T-helper 2 cell (primary cell): ENCODE measurements at places on chromosomes 4 and X.

GRCh38 chrX:22800360-22800759, 199.4 kb upstream of the DDX53 start:
- DNase-seq: no peak

DNA sequence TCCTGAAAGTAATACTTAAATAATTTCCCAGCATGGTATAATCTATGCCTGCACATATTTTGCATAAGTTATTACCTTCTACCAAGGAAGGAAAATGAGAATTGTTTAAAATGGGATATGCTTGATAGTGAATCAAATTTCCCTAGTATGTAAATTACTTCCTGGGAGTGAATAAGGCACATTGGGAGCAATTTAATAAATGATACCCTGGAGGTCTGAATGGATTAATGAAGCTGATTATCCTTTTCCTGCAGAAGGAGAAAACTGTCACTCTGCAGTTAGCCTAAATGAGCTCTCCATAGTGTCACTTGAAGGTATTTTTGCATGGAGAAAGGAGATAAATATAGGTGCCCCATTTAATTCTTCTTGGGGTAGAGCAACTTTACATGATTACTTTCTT, 2212.0 kb downstream of the PCDH7 start:
- no peak for DNase-seq

DNA sequence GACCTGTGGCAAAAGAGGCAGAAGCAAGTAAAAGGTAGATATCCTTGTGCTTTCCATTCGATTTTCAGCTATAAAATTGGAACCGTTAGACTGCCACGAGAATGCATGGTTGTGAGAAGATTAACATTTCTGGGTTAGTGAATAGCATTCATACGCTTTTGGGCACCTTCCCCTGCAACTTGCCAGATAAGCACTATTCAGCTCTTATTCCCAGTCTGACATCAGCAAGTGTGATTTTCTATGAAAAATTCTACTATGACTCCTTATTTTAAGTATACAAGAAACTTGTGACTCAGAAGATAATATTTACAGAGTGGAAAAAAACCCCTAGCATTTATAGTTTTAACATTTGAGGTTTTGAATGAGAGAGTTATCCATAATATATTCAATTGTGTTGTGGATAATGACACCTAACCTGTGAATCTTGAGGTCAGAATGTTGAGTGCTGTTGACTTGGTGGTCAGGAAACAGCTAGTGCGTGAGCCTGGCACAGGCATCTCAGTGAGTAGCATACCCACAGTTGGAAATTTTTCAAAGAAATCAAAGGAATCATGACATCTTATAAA, 3.9 kb downstream of the FGB start:
- DNase-seq: no peak

DNA sequence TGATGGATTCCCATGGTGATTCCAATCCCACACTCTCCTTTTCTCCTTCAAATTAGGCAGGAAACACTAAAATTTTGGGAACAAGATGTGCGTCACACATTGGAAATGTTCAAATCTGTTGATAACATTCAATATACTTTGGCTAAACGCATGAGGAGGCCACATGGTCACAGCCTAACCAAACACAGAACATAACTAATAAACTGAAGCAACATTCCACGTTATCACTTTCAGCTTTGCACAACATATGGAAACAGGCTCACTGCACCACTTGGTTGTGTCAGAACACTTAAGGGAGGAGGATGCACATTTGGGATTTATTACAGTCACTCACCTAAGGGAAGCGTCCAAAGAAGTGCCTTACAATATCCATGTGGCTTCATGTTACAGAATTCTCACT, 4.7 kb downstream of the SH3RF1 start:
- no peak for DNase-seq

DNA sequence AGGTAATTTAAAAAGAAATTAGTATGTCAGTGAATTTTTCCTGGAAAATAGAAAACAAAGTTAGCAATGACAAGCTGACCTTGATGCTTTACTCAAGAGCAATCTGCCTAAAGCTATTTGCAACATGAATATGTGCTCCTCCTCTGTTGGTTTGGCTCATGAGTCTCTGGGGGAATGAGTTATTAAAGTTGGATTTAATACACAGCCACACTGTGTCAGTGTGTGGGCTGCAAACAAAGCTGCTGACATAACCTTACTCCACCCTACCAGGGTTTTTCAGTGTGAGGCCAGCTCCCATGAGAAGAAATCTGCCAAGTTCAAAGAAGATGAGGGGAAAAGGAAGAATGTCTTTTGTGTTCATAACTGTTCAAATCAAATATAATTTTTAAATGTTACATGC, 280.5 kb downstream of the TLL1 start:
- DNase-seq: no peak

GRCh38 chrX:78527818-78528217, 131.3 kb downstream of the RTL3 start:
- no peak for DNase-seq

GRCh38 chr4:144709793-144710525, 64.0 kb downstream of the HHIP start:
- DNase-seq: no peak

DNA sequence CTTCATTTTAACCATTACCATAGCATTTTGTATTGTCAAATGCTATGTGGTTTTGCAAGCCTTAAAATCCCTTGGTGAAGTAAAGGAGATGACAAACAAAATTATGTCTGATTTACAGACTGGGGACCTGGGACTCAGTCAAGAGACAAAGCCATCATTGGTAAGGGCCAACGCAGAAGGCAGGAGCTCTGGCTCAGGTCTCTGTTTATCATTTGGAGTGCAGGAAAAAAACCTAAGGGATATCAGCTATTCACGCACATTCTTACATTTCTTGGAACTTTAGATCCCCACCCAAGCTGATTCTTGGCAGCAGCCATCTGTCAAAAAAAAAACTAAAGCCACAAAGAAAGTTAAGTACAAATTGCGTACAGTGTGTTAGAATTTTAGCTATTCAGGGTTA, 731.9 kb downstream of the STPG2 start:
- DNase-seq: no peak

DNA sequence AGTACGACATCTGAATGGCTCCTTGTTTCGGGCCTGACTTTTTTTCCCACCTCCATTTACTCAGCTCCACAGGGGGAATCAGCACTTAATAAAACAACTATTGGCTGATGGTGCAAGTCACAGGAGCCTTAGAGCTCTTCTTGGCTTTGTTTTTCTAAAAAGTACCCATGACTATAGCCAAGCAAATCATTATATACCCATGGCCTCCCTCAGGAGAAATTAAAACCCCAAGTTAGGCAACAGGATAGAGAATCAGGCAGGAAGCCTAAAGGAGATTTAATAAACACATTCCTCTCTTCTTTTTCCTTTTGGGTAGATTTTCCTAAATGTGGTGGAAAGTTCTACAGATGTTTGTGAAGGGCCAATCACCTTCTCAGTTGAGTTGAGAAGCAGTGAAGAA, 91.9 kb upstream of the RBPJ start:
- no peak for DNase-seq

DNA sequence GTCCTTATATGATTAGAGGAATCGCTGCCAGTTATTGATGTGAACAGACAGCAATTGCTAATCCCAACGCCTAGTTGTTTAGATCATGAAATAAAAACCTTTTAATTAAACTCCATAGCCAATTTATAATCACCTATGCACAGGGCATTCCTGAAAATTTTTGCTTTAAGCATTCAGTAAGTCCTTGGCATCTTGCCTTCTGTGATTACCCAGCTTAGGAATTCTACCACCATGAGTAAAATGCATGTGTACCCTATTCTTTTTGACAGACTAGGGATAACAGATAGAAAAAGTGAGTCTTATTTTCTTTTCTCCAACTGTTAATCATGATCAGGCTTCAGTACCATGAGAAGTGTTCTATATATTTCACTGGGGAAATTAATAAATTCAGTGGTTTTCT, 995.3 kb upstream of the GRIA3 start:
- DNase-seq: no peak

DNA sequence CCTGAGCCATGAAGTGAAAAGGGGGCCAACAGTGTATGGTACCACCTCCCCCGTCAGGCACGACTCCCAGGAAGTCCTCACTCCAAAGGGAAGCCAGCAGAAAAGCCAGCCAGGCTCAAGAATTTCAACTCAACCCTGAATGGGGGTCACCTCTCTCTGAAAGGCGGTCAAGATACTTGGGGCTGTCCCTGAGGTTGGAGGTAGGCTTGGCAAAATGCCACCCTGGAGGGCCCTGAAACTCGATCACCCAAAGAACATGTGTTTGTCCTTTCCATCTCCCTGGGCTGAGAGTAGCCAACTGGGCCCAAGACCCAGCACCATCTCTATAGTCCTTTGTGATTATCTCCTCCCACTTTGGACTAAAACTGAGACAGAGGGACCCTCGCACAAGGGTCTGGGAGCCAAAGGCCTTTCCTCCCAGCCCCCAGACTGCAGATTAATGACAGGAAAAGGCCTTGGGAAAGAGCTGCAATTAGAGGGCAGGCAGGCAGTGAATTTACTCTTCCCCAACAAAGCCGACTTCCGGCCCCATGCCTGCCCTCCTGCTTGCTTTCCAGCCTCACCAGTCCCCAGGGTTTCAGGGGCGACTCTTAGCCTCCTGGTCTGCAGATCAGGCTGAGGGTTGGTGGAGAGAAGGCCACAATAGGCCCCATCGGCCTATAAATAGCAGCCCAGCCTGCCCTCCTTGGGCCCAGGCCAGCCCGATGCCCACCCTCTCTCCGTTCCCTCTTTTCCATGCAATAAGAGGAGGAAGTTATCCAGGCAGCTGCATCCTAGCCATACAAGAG, 5.6 kb downstream of the SASH3 start:
- DNase-seq: no peak

GRCh38 chr4:39541987-39542610, 14.9 kb upstream of the UGDH start:
- no peak for DNase-seq

GRCh38 chr4:38560340-38560739, 103.7 kb upstream of the KLF3 start:
- DNase-seq: no peak

DNA sequence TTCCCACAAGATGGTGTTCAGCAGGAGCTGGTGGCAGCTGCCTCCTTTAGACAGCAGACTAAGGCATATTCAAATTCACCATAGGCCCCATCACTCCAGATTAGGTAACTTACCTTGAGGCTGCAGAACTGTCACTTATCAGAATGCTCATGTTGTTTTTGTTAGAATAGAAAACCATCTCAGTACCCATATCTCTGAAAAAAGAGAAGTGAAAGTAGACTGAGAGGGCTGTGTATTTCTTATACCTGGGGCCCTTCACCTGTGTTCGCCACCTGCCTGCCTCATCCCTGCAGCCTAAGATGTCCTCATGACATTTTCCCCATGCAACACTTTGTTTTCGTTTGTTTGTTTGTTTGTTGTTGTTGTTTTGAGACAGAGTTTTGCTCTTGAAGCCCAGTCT, 32.9 kb upstream of the SPRY1 start:
- no peak for DNase-seq

DNA sequence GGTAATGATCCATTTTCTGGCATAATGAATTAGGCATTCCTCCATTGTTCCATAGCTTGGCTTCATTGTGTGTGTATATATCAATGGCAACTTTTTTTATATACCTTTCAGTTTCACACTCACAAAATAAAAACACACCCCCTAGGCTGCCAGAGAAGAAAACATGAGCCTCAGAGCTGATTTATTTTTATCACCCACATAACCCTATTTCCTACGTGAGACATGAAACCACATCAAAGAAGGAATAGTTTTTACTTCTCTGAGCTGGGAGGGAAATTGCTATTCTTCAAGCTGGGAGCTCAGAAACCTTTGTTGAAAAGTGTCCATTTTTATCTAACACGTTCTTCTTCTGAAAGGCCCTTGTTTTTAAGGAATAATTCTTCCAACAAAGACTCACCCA, 126.7 kb upstream of the RAI2 start:
- DNase-seq: no peak

DNA sequence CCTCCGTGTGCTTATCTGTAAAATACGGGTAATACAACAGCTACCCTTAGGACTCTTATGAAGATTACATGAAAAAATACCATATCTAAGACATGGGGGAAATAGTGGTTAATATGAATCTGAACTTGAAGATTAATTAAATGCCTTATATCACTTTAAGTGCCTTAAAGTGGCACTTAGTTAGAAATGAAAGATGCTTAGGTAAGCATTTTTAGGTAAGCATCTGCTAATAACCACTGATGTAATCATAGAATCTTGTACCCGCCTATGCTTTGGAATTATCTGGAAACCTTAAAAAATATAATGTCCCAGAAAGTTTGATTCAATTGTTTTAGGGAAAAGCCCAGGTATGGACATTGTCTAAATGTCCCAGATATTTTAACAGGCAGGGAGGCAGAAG, 12.2 kb downstream of the CLNK start:
- DNase-seq: no peak

DNA sequence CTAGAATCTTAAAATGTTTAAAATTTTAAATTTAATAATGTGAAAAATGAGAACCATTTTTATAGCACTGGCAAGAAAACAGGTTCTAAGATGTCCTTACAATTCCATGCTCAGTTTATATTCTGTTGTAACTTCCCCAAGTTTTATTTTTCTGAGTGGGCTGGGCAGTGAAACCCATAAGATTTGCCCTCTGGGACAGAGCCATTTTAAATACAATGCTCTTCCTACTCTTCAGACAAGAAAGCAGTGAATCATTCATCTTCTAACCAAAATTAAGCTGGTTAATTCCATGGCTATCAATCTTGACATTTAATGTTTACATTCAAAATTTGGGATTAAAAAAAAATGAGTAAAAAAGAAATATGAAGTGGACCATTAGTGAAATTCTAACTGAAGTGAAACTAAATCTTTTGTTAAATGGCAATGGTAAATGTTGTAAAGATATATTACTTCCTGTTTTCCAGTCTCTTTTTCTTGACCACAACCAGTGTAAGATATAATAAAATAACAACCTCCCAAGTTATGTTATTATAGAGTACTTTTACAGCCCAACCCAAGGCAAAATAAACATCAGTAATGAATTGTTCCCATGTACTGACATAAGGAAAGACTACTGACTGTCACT, 37.2 kb upstream of the PTPN13 start:
- no peak for DNase-seq
